Ovary (tissue), 10 donors: ENCODE measurements at places on chromosomes 1 and 21. TPM values are rescaled to one million over a fixed set of nuclear protein-coding genes. Genes with fewer than 3 reads are reported as not detected.
A peak's percentile ranks its signal among the peaks of the same experiment; 100 is the strongest.

The TMCC2 gene
- total RNA-seq, result 10.1 TPM

GRCh38 chr1:24505816-24506215, 3.2 kb downstream of the RCAN3 start:
- H3K4me1 ChIP-seq, result no peaks in the 10 kb centered on the region
- no peak overlapping the region for H3K27ac ChIP-seq

DNA sequence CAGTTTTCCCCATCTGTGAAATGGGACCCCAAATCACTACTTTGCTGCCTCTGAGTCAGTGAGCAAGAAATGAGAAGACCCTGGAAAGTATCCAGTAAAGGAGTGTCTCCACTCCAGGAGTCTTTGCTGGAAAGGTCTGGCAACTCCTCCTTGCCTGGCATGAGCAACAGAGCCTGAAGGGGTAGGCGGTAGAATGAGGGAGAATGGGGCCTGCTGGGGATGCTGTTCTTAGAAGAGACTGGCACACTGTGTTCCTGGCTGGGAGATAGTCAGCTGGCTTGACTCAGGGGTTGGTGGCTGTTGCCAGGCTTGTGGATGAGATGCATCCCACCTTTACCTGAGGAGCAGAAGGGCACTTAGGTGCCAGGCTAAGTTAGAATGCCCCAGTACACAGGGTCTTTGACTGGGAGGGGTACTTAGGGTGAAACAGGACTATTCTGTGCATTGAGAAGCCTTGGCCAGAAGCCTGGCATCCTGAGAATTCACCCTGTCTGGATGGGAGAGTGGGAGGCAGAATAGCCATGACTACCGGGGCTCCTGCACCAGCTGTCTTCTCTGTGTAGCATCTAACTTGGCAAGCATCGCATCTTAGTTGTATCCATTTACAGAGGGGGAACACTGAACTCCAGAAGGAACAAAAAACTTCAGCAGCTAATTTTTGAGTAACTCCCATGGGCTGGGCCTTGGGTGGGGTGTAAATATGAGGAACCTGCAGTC, 2.5 kb downstream of the MFSD2A start:
- H3K27me3 ChIP-seq, result no peaks in the 10 kb centered on the region
- H3K4me3 ChIP-seq, result no peak overlapping the region
- peaks cover 6% of the 10 kb centered on the region for H3K4me1 ChIP-seq
- no peak overlapping the region for H3K27ac ChIP-seq
- DNase-seq, result no peak
- H3K36me3 ChIP-seq, result no peaks in the 10 kb centered on the region

The NFYC gene
- total RNA-seq, result 54.3 TPM

DNA sequence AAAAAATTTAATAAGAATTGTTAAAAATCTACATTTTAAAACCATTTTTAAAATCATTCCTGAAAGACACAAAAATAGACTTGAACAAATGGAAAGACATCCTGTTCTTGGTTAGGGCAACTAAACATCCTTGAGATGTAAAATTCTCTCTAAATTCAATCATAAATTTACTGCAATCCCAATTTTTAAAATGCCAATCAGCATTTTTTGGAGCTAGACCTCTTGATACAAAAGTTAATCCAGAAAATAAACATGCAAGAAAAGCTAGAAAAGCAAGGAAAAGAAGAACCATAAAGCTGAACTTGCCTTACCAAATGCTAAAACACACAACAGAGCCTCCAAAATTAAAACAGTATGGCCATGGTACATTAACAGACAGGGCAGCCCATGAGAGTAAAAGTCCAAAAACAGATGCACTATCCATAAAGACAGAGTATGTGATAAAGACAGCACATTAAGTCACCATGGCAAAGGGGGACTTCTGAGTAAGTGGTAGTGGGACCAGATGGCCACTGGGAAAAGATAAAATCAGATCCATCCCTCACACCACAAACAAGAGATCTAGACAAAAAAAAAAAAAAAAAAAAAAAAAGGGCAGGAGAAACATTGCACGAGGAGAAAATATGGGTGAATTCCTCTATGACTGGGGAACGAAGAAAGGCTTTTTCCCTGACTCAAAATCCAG, 51.4 kb downstream of the NPHP4 start:
- no peaks in the 10 kb centered on the region for H3K27me3 ChIP-seq
- H3K36me3 ChIP-seq, result no peaks in the 10 kb centered on the region
- H3K4me3 ChIP-seq, result no peak overlapping the region
- DNase-seq, result no peak
- peaks cover 6% of the 10 kb centered on the region for H3K4me1 ChIP-seq
- H3K27ac ChIP-seq, result no peak overlapping the region

DNA sequence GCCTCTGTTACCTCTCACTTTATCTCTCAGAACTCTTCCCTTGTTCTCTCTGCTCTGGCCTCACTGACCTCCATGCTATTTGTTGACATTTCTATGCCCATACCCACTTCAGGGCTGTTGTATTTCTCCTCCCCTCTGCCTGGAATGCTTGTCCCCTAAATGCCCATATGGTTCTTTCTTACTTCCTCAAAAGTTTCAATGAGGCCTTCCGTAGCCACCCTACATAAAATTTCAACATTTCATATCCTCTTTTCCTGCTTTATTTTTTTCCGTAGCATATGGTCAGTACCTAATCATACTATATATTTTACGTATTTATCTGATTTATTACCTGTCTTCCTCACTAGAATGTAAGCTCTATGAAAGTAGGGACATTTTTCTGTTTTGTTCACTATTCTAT, 47.1 kb upstream of the ZYG11A start:
- H3K4me1 ChIP-seq, result no peaks in the 10 kb centered on the region
- no peak overlapping the region for H3K27ac ChIP-seq
- no peak for DNase-seq

DNA sequence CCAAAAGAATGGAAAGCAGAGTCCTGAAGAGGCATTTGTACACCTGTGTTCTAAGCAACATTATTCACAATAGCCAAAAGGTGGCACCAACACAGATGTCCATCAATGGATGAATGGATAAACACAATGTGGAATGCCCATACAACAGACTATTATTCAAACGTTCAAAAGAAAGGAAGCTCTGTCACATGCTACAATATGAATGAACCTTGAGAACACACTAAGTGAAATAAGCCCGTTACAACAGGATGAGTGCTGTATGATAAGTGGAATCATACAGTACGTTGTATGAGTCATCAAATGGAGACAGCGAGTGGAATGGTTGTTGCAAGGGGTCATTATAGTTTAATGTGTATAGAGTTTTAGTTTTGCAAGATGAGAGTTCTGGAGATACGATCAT, 80.1 kb downstream of the SH3BGR start:
- peaks cover 2% of the 10 kb centered on the region for H3K4me1 ChIP-seq
- no peak overlapping the region for H3K4me3 ChIP-seq
- no peaks in the 10 kb centered on the region for H3K27me3 ChIP-seq
- no peaks in the 10 kb centered on the region for H3K36me3 ChIP-seq
- no peak for DNase-seq
- no peak overlapping the region for H3K27ac ChIP-seq

GRCh38 chr1:160623862-160624261, 23.0 kb downstream of the SLAMF1 start:
- no peaks in the 10 kb centered on the region for H3K4me1 ChIP-seq
- DNase-seq, result no peak
- H3K4me3 ChIP-seq, result no peak overlapping the region
- H3K36me3 ChIP-seq, result no peaks in the 10 kb centered on the region

GRCh38 chr1:51518586-51519047, 449 bp downstream of the EPS15 start:
- H3K4me3 ChIP-seq, result peak overlapping the region; percentile 58
- H3K4me1 ChIP-seq, result peaks cover 3% of the 10 kb centered on the region
- no peaks in the 10 kb centered on the region for H3K36me3 ChIP-seq
- no peaks in the 10 kb centered on the region for H3K27me3 ChIP-seq
- H3K27ac ChIP-seq, result peak overlapping the region; percentile 90

GRCh38 chr1:119549719-119550132, 42.7 kb downstream of the HSD3B1 start:
- peak; percentile 47 for DNase-seq
- no peaks in the 10 kb centered on the region for H3K36me3 ChIP-seq
- H3K4me1 ChIP-seq, result peaks cover 15% of the 10 kb centered on the region
- H3K4me3 ChIP-seq, result no peak overlapping the region
- H3K27ac ChIP-seq, result no peak overlapping the region
- H3K27me3 ChIP-seq, result no peaks in the 10 kb centered on the region

The LCE1C gene
- total RNA-seq, result not detected

- no peak overlapping the region for H3K27ac ChIP-seq
- H3K4me1 ChIP-seq, result no peaks in the 10 kb centered on the region
- no peak for DNase-seq
- H3K27me3 ChIP-seq, result no peaks in the 10 kb centered on the region
These were observed 143.2 kb downstream of the KCTD3 start for GRCh38 chr1:215710036-215710898.

- peaks cover 37% of the 10 kb centered on the region for H3K4me1 ChIP-seq
- H3K4me3 ChIP-seq, result peak overlapping the region; percentile 59
- H3K36me3 ChIP-seq, result no peaks in the 10 kb centered on the region
- DNase-seq, result peak; percentile 78
These were observed 7.2 kb upstream of the COL6A1 start for GRCh38 chr21:45974073-45975019.

The GPR161 gene
- total RNA-seq, result 19.1 TPM

The GNAT2 gene
- total RNA-seq, result not detected

The COL11A1 gene
- 1.4 TPM for total RNA-seq

GRCh38 chr1:30106125-30106524, 617.3 kb downstream of the MATN1 start:
- no peak for DNase-seq
- H3K27me3 ChIP-seq, result no peaks in the 10 kb centered on the region
- no peak overlapping the region for H3K4me3 ChIP-seq
- no peaks in the 10 kb centered on the region for H3K36me3 ChIP-seq
- no peaks in the 10 kb centered on the region for H3K4me1 ChIP-seq

GRCh38 chr21:40853956-40854688, 7.2 kb upstream of the DSCAM start:
- no peaks in the 10 kb centered on the region for H3K36me3 ChIP-seq
- no peaks in the 10 kb centered on the region for H3K4me1 ChIP-seq
- DNase-seq, result no peak
- H3K27me3 ChIP-seq, result no peaks in the 10 kb centered on the region
- no peak overlapping the region for H3K4me3 ChIP-seq

DNA sequence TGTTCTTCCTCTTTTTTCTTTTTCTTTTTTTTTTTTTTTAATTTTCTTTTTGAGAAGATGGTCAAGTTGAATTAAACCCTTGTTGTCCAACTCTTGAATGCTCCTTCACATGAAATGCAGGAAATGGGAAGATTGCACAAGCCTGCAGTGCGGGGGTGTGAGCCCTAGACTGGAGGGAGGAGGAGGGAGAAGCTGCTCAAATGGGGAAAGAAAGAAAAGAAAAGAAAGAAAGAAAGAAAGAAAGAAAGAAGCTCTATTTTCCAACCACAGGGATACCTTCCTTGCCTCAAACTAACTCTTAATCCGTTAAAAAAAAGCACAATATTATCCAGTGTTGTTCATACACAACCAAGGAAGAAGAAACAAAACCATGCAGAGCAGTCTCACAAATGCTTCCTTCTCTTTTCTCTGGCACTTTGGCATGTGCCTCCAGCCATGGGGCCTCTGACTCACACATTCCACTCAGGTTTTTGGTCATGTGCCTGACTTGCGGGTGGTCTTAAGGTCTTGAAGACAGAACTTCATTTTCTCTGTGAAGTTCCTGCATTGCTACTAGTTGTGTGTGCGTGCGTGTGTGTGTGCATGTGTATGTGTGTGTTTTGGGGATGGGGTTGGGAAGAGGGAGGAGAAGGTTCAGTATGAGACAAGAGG, 276.1 kb downstream of the RPS6KC1 start:
- H3K4me3 ChIP-seq, result no peak overlapping the region
- no peaks in the 10 kb centered on the region for H3K27me3 ChIP-seq
- no peak for DNase-seq
- H3K27ac ChIP-seq, result no peak overlapping the region
- no peaks in the 10 kb centered on the region for H3K4me1 ChIP-seq

GRCh38 chr1:37400466-37401225, 73.7 kb upstream of the ZC3H12A start:
- no peaks in the 10 kb centered on the region for H3K27me3 ChIP-seq
- H3K4me3 ChIP-seq, result no peak overlapping the region
- no peak for DNase-seq
- H3K4me1 ChIP-seq, result no peaks in the 10 kb centered on the region
- H3K36me3 ChIP-seq, result no peaks in the 10 kb centered on the region

The FYB2 gene
- total RNA-seq, result 4.3 TPM

- no peak for DNase-seq
- no peak overlapping the region for H3K27ac ChIP-seq
- no peaks in the 10 kb centered on the region for H3K4me1 ChIP-seq
- no peaks in the 10 kb centered on the region for H3K36me3 ChIP-seq
These were observed 295.0 kb downstream of the NFIA start for GRCh38 chr1:61377242-61377958.

- no peaks in the 10 kb centered on the region for H3K36me3 ChIP-seq
- H3K4me3 ChIP-seq, result no peak overlapping the region
- H3K27ac ChIP-seq, result no peak overlapping the region
- DNase-seq, result no peak
- H3K4me1 ChIP-seq, result no peaks in the 10 kb centered on the region
These were observed 1399.9 kb downstream of the PLA2G4A start for GRCh38 chr1:188228623-188229022.

DNA sequence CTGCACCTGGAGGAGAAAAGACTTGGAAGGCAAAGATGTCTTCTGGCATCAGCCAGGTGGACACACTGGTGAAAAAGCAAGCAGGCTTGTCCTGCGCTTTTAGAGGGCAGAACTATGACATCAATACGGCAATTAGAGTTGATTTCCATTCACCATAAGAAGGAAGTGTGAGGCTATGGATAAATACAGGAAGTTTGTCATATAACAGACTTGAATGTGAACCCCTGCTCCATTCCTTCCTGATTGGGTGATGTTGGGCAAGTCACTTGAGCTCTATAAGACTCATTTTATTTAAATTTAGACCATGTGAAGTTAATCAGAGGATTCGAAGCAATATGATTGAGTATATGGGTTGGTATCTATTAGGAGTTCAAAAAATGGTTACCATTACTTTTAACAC, 137.8 kb downstream of the PLPP3 start:
- no peaks in the 10 kb centered on the region for H3K27me3 ChIP-seq
- H3K4me3 ChIP-seq, result no peak overlapping the region
- H3K4me1 ChIP-seq, result peaks cover 4% of the 10 kb centered on the region
- H3K36me3 ChIP-seq, result no peaks in the 10 kb centered on the region
- no peak for DNase-seq

DNA sequence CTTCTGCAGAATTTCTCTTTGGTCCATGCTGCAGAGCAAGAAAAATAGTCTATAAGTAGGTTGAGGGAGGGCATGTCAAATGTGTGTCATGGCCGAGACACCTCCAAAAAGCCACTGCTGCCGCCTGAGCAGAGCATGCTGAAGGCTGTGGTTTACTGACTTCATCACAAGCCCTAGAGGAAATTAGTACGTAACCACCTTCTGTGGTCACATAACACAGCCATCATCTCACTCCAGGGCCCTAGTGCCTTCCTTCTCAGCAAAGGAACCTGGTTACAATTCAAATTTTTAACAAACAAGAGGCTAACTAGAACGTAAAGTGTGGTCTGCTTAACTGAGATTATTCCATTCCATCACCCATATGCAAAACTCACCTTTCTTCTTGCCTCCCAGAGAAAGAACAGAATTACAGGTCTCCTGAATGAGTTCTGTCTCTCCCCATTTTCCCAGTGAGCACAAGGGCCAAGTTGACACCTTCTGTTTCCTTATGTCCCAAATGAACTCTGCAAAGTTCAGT, at the start of gene PTPN22:
Gene PTPN22, minus strand, starts transcription at position 116 of the 517 bp plus-strand sequence.
- H3K36me3 ChIP-seq, result no peaks in the 10 kb centered on the region
- H3K4me1 ChIP-seq, result no peaks in the 10 kb centered on the region
- no peak within 1 kb of the TSS for H3K4me3 ChIP-seq
- no peak for DNase-seq

The LRRC38 gene
- not detected for total RNA-seq
